ENCODE measurements at places on chromosomes 16 and 17. TPM values are rescaled to one million over a fixed set of nuclear protein-coding genes. Genes with fewer than 3 reads are reported as not detected.

GRCh38 chr16:24208710-24209109, 47.4 kb upstream of the CACNG3 start:
- DNase-seq: no peak

- DNase-seq: no peak
Measured at GRCh38 chr16:57255686-57256415, 10.8 kb downstream of the ARL2BP start.

GRCh38 chr16:63714876-63715275, 1407.0 kb downstream of the CDH11 start:
- DNase-seq: no peak

GRCh38 chr17:28906276-28906675, 3.4 kb upstream of the DHRS13 start:
- no peak for DNase-seq

GRCh38 chr16:6857575-6857974, 475.1 kb upstream of the RBFOX1 start:
- DNase-seq: no peak

DNA sequence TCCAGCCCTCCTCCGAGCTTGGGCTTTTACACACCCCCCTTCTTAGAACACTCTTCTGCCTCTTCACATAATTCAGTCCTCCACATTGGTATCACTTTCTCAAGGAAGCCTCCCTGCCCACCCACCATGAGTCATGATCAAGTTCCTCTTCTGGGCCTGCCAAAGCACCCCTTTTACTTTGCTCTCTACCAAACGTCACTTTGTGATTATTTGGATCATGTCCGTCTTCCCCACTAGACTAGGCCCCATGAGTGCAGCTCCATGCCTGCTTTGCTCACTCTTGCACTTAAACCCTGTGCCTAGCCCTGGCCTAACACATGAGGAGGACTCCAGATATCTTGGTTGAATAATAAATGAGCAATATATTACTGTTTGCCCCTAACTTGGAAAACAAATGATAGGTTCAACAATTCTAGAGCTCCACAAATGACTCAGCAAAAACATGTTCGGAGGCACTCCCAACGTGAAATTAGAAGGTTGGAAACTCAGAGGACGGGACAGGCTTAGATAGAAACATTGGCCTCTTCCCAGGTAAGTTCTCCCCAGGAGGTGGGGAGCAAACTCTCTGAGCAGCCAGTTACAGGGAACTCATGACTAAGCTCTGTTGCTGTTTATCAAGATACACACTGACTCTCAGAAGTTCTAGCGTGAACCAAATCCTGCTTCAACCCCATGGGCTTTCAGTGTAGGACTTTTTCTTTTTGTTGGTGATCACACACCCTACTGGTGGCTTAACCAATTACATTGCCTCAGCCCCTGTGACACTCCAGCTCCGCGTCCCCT, 28.3 kb downstream of the G6PC1 start:
- DNase-seq: peak; percentile 51

The CD2BP2 gene
- 71.2 TPM for total RNA-seq

DNA sequence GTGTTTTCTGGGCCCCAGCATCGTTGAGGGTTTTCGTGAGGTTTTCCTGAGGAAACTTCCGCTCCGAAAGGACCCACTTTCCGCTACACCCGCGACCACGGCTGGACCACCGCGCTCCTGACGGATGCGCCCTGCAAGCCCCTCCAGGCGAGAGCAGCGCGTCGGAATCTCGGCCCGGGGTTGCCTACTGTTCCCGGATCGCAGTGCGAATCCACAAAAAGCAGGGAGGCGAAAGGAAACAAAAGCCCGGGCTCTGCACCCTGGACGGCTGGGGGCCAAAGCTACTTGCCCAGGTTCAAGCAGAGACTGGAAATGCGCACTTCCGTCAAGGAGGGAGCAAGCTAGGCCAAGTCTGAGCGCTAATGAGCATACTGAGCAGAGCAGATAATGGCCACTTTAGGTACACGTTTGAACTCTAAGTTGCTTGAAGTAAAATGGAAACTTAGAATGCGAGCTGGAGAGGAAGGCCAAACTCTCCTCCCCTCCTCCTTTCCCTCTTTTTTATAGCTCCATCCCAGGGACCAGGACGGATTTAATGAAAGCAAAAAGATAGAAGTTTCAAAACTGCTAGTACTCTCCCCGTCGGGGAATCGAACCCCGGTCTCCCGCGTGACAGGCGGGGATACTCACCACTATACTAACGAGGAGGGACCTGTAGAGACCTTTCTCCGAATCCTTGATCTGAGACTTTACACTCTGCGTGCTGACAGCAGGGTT, 11.4 kb upstream of the AURKB start:
- DNase-seq: peak; percentile 95

The LDHD gene
- total RNA-seq: 14.5 TPM

- no peak for DNase-seq
Measured at GRCh38 chr17:77677211-77677610, 281.3 kb upstream of the TNRC6C start.

DNA sequence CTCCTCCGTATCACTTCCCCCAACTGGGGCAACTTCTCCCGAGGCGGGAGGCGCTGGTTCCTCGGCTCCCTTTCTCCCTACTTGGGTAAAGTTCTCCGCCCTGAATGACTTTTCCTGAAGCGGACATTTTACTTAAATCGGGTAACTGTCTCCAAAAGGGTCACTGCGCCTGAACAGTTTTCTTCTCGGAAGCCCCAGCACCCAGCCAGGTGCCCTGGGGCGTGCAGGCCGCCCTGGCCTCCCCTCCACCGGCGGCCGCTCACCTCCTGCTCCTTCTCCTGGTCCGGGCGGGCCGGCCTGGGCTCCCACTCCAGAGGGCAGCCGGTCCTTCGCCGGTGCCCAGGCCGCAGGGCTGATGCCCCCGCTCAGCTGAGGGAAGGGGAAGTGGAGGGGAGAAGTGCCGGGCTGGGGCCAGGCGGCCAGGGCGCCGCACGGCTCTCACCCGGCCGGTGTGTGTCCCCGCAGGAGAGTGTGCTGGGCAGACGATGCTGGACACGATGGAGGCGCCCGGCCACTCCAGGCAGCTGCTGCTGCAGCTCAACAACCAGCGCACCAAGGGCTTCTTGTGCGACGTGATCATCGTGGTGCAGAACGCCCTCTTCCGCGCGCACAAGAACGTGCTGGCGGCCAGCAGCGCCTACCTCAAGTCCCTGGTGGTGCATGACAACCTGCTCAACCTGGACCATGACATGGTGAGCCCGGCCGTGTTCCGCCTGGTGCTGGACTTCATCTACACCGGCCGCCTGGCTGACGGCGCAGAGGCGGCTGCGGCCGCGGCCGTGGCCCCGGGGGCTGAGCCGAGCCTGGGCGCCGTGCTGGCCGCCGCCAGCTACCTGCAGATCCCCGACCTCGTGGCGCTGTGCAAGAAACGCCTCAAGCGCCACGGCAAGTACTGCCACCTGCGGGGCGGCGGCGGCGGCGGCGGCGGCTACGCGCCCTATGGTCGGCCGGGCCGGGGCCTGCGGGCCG, 1.6 kb downstream of the HIC1 start:
- DNase-seq: no peak

The HOXB4 gene
- 6.4 TPM for total RNA-seq

DNA sequence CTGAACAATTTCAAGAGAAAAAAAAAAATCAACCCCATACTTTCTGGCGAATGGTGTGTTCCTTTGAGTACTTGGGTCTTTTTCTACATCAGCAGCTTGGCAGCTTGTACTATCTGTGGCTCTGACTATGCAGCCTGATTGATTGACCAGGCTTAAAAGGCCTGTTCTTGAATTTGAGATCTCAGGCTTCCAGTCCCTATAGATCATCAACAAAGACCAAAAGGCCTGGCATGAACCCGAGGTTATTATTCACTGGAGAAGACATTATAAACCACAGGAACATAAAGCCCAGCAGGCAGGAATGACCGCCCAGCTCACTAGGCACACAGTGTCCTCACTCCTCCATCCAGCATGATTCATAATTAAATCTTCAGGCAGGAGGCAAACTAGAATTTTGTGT, 32.1 kb upstream of the CDH3 start:
- DNase-seq: no peak

DNA sequence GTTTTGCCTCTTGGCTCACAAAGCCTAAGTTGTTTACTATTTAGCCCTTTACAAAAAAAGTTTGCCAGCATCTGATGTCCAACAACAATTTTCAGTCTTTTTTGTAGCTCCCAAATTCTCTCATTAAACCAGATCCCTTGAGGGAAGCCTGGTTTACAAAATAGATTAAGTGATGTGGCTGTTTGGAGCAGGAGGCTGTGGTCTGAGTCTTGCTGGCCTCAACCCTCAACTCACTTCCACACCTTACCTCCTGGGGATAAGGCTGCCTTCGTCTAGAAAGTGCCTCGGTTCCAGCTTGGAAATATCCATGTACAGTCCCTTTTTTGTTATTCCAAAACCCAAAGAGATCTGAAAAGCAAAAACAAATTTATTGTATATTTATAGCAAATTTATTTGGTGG, 138.4 kb downstream of the WWOX start:
- DNase-seq: no peak

- no peak for DNase-seq
Measured at GRCh38 chr16:22240023-22240710, 34.1 kb downstream of the EEF2K start.

The ZP2 gene
- 0.09 TPM for total RNA-seq

DNA sequence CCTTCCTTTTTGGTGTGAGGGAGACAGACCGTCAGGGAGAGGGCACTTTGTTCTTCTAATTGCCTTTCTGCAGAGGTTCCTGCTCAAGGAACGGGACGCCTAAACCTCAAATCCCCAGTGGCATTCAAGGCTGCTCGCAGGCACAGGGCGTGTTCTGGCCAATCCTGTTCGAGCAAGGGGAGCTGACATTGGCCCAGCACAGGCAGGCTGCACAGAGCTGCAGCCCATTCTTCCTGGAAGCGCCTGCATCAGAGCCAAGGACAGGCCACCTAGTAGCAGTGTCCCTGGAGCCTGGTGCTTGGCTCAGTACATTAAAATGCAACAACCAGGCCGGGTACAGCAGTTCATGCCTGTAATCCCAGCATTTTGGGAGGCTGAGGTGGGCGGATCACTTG, 72.2 kb upstream of the CREBBP start:
- DNase-seq: peak; percentile 44

- DNase-seq: no peak
Measured at GRCh38 chr17:63555500-63556156, 5.4 kb downstream of the DCAF7 start.

DNA sequence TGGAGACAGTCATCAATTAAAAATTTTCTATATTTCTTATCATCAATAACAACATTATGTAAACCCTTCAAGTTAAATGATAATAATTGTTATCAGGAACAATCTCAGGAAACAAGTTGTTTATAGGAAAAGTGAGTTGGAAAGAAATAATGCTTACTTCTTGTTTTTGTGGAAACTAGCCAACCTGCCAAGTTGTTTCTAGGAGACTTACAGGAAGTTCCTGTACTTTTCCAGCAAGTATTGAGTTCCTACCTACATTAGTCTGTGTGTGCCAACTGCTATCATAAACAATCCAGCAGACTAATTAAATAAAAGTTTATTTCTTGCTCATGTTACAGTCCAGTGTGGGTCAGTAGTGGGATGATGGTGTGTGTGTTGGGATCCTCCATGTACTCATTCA, 1.6 kb upstream of the CCL14 start:
- DNase-seq: no peak

The CNGB1 gene
- total RNA-seq: 0.29 TPM

The LAT gene
- 14.3 TPM for total RNA-seq

The CRYBA1 gene
- not detected for total RNA-seq

DNA sequence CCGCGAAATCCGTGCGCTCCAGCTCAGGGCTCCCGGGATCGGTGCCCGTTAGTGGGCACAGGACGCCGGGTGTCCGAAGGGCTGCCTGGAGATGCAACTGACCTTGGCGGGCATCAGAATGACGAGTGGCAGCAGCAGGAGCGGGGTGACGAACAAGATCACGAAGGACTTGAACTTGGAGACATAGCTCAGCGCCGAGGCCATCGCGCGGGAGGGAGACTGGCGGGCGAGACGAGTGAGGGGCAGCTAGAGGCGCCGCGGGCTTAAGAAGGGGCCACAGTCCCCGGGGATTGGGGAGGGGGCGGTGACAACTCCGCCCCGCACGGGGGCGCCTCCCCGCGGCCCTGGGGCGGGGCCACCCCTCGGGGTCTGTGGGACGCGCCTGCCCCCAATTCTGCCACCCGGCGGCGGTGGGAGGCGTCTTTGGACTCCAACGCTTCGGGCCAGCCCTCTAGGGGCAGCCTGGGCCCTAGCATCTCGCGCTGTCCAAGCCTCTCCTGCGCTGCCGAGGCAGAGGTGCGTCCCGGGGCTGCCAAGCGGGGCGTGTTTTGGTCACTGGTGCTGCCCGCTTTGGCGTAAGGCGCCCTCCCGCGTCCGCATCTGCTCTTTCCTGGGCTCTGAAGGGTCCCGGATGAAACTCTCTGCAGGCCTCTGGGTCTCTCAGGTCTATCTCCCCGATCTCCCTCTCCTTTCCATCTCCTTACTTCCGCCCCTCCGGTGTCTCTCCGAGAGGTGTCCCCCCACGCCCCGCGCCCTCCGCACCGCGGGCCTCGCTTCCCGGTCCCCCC, at the start of gene SLC13A5:
Gene SLC13A5, minus strand, starts transcription at position 240 of the 788 bp plus-strand sequence. Its CDS starts 36 bp downstream, at position 204.
- DNase-seq: no peak

DNA sequence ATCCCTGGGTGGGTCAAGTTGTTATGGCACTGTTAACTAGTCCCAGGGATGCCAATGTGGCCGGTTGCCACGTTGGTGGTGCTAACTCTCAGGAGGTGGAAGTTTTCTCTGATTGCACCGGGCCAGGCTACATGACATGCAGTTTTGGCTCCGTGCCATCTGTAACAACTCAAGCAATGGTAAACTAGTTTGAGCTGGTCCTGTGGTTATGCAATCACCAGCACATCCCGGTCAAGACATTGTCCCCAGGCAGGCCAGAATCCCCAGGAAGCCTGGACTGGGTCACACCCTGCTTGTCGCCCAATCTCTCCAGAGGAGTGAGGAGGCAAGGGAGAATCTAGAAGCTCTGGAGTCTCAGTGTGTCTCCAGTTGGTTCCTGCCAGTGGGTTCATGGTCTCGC, 10.1 kb upstream of the CCL17 start:
- DNase-seq: peak; percentile 85

The GDPD3 gene
- 11.2 TPM for total RNA-seq

GRCh38 chr17:47872019-47872650, 21.2 kb upstream of the SP6 start:
- DNase-seq: no peak

DNA sequence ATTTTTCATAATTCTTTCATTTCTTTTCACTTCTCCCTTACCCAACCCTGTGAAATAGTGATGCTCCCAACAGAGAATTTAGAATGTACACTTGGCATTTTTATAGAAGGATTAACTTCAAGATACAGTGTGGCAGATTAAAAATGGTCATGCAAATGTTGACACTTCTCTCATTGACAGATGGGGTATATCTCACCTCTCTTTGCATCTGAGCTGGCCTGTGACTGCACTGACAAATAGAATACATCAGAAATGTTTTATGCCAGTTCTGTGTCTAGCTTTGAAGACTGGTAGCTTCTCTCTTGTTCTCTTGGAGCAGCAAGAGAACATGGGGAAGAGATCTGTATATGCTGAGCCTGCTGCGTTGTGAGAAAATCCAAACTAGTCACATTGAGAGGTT, 949.6 kb downstream of the CDH11 start:
- no peak for DNase-seq

GRCh38 chr17:10631048-10631700, 25.9 kb downstream of the MYH3 start:
- DNase-seq: peak; percentile 31

GRCh38 chr17:16297367-16298139, 55.7 kb downstream of the CENPV start:
- peak; percentile 25 for DNase-seq

GRCh38 chr17:17130077-17130844, 75.9 kb downstream of the PLD6 start:
- DNase-seq: no peak
